GF-D8 (cell line): ENCODE measurements at places on chromosomes 13 and 19.

GRCh38 chr13:60155978-60156377 is 7.8 kb downstream of the DIAPH3 start:
- DNase-seq, result no peak

DNA sequence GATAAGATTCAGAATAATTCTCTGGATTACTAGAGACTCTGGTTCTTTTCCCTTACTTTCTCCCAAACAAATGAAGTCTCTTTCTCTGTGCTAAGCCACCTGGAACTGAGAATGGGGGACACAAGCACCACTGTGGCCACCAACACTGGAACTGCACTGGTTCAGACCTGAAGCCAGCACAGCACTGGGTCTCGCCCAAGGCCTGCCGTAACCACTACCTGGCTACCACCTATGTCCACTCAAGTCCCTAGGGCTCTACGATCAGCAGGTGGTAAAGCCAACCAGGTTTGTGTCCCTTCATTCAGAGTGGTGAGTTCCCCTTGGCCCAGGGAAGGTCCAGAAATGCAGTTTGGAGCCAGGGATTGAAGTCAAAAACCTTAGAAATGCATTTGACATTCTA is 626.2 kb downstream of the DIAPH3 start:
- DNase-seq, result no peak

DNA sequence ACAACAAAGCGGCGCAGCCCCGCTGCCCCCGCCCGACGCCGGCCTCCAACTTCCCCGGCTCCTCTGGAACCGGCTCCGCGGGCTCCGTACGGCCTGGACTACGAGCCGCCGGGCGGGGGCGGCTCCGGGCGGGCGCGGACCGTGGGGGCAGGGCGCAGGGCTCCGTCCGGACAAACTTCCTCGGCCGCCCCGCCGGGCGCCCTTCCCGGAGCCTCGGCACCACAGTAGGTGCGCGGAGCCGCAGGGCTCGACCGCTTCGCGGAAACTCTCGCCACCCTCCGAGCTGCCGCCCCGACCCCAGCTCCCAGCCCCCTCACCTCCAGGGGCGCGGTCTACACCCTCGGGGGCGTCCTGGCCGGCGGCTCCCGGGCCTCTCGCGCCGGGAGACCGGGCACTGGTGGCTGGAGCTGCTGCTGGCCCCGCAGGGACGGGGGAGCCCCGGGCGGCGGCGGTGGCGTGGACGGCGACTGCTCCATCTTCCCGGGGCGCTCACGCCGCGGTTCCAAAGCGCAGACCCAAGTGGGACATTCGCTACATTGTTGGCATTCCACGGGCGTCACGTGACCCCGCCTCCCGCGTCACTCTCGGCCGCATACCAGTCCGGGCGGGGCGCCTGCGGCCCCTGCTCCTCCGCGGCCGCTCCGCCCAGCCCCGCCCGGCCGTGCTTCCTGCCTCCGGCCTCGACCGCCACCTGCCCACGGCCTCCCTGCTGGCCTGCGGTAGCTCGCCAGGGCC is at the start of gene LATS2:
Gene LATS2 (minus strand): TSS at position 558 of the 735 bp plus-strand sequence. CDS start 15,560 bp downstream, outside the sequence.
- peak; percentile 69 for DNase-seq

DNA sequence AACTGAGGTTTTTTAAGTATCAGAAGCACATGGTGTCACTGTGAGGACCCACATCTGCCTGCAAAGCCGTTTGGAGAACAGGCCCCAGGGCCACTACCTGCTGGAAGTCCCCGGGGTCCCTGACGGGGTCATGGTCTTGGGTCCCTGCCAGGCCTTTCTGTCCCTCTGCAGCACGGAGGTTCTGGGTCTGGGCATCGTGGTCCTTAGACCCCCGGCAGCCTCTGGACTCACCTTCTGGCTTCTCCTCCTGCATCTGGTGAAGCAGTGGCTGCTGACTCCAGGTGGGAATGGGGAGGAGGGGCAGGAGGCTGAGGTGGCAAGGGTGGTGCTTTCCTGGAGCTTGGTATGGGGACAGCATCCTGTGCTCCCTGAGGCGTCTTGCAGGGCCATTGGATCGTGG is 198.6 kb downstream of the TEX29 start:
- no peak for DNase-seq

DNA sequence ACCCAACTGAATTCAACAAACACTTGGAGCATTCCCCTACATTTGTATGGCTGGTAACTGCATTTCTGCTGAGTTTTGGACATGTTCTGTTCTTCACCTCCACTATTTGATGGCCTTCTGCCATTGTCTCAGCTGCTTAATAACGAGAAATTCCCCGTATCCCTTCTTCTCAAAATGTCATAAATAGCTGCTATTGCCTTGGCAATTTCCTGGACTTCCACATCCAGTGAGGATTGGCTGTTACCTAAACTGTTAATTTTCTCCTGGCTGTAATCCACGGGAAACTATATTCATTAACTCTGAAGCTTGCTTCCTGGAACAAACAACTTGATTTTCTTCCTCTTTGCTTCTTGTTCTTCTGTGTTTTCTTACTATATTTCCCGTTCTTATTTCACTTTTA is 69.5 kb upstream of the TDRD3 start:
- no peak for DNase-seq

- DNase-seq, result no peak
These were observed 50.1 kb upstream of the KLF12 start for GRCh38 chr13:74184283-74184682.

DNA sequence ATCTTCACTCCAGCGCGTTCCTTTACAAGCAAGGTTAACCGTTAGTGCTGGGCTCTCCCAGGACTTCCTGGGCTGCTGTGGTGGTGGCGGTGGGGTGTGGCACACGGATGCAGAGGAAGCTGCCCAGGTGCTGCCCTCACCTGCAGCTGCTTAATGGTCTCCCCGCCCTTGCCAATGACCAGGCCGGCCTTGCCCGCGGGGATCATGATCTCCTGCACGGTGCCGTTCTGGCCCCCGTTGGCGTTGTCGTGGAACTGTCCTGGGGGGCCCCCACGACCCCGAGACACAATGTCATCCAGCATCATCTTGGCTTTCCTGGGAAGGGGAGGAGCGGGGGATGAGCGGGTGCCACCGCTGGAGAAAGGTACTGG is 6.1 kb downstream of the KHSRP start:
- DNase-seq, result no peak

DNA sequence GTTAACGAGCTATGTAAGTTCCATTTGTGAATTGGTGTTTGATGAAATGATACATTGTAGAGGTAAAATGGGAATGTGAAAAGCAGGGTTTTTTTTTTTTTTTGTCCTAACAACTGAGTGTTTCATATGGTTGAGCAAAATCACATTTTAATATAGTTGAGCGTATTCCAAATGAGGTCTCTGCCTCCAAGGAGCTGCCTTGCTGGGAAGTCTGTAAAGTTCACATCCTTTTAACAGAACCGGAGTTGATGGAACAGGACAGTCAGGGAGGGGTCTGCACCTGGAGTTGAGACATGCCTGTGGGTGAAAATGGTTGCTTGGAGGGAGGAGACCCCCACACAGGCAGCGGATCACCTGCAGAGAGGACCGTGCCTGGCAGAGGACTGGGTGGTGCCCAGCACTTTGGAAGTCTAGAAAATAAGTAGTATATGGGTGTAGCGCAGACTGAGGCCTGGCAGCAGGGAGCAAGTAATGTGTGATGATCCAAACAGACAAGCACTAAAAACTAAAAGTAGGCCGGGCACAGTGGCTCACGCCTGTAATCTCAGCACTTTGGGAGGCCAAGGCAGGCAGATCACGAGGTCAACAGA is 75.2 kb upstream of the UBAC2 start:
- DNase-seq, result no peak

DNA sequence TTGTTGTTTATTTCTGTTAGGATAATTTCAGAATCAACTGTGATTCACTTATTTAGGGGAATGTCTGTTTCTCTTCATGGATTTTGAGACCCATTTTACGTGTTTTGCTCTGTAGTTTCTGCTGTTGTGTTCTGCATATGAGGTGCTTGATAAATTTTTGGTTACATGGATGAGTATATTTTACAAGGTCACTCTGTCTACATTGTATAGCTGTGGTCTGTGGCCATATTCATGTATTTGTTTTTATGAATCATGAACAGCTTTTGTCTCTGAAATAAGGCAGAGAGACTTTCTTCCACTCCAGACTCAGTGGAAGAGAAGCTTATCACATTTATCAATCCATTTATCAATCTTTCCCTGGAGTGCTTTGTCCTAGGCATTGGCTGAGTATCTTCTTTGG is 56.6 kb downstream of the PDS5B start:
- no peak for DNase-seq

DNA sequence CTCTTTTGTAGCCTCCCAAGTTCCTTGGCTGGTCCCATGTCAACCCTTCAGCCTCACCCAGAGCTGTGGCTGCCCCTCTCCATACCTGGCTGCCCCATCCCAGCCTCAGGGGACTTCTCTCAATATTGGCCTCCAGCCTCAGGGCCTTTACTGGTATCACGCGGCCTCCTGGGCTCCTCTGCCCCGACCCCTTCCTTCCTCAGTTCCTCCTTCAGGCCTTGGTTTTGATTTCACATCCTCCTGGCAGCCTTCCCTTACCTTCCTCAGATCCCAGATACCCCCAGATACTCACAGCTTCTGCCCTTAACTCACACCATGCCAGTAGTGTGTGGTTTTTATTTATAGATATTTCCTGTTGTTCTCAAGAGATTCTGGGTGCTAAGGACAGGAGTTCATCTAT is 12.8 kb upstream of the SCN1B start:
- DNase-seq, result no peak

DNA sequence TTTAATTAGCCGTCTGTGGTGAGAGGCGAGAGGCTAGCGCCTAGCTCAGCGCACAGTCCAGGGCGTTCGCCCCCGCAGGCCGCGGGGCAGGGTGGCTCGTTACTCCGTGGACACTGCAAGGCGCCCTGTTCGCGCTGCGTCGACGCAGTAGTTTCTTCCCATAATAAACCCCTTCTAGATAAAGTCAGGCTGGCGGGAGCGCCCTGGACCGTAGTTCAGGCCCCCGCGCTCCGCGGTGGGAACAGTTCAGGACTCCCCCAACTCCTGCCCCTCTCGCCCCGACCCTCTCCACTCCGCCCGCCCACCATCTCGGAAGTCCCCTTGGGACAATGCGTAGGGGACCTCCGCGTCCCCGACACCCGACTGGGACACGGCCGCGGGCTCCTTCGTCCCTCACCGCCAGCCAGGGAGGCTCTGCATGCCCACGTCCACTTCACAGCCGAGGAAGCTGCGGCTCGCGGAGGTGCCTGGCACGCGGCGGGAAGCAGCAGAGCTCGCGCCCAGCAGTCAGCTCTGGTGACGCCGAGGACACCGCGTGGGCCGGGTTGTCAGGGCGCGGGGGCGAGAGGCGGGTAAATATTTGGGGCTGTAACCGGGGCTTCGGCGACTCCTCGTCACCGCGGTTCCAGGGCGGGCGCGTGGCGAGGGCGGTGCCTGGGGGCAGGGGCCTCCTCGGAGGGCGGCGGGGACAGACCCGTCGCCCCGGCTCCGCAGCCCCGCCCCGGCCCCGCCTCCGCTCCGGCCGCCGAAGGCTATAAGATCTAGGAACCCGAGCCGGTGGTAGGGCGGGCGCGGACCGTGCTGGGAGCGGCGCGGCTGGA is at the start of gene RGCC:
Gene RGCC (plus strand): TSS at position 783 of the 821 bp plus-strand sequence. CDS start 158 bp downstream, outside the sequence.
- no peak for DNase-seq

DNA sequence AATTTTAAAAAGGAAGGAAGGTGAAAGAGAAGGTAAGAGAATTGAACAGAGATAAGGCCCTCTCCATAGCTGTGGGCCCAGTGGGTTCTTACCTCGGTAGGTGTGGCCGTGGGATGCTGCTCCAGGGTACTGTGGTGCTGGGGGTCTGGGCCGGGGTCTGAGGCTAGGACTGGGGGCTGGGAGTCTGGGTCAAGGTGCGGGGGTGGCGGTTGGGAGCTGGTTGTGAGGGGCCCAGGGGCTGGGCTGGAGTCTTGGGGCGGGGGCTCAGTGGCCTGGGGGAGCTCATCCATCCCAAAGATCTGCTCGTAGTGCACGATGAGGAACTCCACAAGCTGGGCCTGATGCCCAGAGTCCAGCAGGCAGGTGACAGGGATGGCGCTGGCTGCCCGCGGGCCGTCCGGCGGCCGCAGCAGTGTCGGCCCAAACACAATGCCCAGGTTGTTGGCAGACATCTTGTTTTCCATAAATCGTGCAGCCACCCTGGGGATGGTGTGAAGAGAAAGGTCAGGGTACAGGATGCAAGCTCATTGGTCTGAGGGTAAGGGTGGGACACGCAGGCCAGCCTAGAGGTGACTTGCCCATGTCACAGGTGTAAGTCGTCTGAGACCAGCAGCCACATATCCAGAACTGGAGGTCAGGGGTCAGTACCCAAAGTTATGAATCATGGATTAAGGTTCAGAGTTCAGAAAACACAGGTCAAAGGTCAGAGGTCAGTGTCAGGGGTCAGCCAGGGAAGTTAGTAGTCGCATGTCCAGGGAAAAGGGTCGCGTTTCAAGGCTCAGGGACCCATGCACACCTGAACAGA is 5.9 kb upstream of the LPAR2 start:
- no peak for DNase-seq

GRCh38 chr13:37295071-37295470 is 189.6 kb upstream of the CSNK1A1L start:
- DNase-seq, result no peak

- no peak for DNase-seq
These were observed 26.3 kb upstream of the DCLK1 start for GRCh38 chr13:36157480-36157879.

DNA sequence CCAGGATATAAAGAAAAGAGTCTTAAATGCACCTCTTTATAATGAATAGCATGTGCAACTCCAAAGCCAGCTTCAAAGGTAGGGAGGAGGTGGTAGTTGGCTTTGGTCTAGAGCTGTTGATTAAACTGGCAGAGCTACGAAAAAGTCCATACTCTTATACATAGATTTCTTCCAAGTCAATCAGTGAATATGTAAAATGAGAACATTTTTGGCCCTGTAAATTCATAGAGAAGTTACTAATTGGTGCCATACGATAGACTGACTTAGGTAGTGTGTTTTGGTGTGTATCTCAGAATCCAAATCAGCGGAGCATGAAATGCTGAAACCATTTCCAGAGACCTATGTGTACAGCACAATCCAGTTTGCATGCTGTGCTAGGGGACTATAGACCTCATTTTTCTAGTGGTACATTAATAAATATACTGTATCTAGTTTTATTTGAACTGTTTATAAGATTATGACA is 17.1 kb upstream of the DPY19L3 start:
- DNase-seq, result no peak

DNA sequence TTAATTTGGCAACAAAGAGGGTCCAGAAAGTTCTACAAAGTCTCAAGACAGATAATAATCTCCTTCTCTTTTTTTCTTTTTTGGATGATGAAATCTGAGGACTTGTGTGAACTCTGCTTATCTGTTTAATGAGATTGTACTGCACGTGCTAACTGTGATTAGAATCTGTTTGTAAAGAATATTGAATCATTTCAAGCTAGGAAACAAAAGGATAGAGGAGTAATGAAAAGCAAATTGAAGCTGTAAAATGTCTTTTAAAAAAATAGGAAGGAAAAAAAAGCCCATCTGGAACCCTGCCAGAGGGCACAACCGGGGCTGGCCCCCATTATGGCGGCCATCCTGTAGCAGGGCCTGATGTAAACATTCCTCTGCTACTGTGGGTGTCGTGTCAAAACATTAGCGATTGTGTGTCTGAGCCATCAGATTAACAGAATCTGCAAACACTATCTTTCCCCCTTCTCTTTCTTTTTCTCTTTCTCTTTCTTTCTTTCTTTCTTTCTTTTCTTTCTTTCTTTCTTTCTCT is 83.0 kb downstream of the FLT1 start:
- peak; percentile 30 for DNase-seq

GRCh38 chr19:1624458-1624857 is 19.2 kb upstream of the UQCR11 start:
- DNase-seq, result no peak
